T-helper 9 cell (primary cell): ENCODE measurements at places on chromosomes 2 and 18.

DNA sequence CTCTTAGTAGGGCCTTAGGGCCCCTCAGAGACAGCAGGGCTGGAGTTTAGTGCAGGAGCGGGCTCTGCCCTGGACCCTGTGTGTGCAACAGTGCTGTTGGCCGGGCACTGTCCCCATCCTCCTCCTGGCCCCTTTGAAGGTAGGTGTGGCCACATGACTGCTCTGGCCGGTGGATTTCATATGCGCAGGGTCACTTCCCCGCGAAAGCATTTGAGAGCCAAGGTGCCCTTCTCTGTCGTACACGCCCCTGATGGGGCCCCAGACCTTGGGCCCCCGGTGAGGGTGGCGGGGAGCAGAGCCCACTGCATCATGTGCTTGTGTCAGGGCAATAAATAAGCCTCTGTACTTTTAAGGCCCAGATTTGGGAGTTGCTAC is 15.5 kb downstream of the TMEM177 start:
- DNase-seq = no peak

GRCh38 chr2:215784371-215784783 is 229.0 kb downstream of the MREG start:
- DNase-seq = no peak

DNA sequence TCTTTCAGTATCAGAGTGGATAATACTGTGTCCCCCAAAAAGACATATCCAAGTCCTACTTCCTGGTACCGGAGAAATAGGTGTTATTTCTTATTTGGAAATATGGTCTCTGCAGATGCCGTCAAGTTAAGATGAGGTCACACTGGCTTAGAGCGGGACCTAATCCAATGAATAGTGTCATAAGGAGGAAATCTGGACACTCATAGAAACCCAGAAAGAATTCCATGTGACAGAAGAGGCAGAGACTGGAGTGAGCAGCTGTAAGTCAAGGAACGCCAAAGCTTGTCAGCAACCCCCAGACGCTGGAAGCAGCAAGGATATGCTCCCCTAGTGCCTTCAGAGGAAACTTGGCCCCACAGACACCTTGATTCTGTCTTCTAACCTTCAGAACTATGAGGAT is 69.8 kb downstream of the CCBE1 start:
- no peak for DNase-seq

GRCh38 chr2:159798376-159798725 is 343 bp upstream of the CD302 start:
- DNase-seq = no peak

DNA sequence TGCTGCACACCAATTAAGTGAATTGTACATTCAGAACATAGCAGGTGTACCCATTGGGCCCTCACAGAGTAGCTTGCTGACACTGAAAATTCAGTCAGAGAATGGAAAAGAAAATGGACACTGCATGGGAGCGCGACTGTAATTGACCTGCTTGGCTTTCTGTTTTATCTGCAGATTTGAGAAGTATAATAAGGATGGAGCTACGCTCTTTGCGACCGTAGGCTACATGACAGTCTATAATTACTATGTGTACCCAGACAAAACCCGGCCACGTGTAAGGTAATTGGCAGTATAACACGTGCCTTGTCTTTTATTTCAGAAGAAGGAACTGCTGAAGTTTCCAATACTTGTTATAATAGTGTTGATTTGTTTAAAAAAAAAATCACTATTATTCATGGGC is 33.5 kb upstream of the METAP1D start:
- DNase-seq = no peak

- DNase-seq = no peak
Observed at GRCh38 chr2:63926815-63927214, 85.1 kb downstream of the UGP2 start.

DNA sequence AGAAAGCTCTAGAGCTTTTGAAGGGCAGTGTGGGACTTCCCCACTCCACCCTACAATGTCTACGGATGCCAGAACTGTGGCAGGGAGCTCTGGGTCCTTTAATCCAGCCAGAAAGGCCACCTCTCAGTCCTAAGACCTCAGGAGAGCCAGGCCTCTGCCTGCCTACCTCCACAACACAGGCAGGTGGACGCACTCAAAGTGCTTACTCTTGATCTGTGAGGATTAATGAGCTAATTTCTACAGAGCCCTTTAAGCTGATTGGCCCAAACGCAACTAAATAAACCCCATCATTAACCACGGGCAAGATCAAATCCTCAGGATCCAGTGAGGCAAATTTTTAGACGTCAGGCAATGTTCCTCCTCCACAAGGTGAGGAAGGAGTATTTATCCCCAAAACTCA is 8.1 kb downstream of the STK39 start:
- no peak for DNase-seq

GRCh38 chr18:36889321-36889720 is 60.4 kb downstream of the KIAA1328 start:
- DNase-seq = no peak

- no peak for DNase-seq
Observed at GRCh38 chr2:134665727-134666506, 52.9 kb downstream of the TMEM163 start.

GRCh38 chr2:170155022-170155722 is 22.8 kb upstream of the MYO3B start:
- DNase-seq = no peak

- no peak for DNase-seq
Observed at GRCh38 chr18:44700652-44701051, 20.0 kb downstream of the SETBP1 start.

DNA sequence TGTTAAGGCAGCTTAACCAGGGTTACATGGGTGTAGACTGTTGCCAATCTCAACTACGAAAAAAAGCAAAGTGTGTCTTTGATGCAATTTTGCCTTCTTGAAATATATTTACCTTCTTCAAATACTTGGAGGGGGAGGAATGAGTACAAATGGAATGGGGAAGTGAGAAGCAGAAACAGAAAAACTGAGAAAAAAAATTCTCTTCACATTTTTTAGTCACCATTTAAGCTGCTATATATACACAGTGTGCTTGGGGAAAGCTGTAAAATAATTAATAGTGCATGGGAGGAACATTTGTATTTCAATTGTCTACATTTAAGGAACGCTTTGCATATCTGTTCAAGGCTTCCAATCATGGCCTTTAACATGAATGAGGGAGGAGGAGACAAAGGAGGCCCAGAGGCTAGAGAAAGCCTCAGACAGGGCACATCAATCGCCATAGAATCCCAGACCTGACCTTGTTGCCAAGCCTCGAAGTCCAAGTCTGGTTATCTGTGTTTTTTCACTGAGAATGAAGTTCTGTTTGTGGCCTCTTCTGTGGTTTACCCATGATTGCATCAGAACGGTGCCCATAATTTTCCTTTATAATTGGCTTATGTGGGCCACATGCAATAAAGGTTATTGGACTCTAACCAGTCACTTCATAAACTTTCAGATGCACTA is 158.6 kb downstream of the PIK3C3 start:
- no peak for DNase-seq

DNA sequence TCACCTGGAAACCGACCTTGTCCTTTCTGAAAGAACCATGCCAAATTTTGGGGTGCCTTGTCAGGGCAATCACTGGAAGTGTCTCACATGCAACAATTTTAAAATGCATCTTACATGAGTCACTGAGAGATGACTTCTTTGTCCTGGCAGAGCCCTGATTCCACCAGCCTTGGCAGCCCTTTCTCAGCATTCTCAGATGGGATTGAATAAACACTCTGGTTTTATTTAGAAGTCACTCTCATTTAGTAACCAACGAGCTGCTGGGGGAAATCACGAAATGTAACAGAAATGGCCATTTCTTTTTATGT is 3.8 kb upstream of the ATP8B1 start:
- DNase-seq = no peak

DNA sequence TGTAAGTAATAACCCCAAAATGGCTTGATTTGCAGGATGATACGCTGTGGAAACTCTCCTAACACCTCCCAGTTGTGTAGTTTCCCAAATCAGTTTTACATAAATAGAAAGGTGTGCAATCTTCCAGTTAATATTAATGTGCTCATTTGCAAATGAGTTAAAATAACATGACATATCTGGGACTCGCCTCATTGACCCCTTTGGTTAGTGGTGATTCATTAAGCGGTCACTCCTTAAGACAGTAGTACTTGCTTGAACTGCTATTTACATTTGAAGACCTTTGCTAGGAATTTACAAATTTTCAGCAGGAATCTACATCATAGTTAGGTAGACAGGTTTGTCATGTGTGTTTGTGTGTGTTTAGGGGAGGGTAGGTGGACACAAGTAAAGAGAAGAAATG is 1367.7 kb upstream of the CELF4 start:
- no peak for DNase-seq

- no peak for DNase-seq
Observed at GRCh38 chr2:189880832-189881492, 96.7 kb downstream of the PMS1 start.

DNA sequence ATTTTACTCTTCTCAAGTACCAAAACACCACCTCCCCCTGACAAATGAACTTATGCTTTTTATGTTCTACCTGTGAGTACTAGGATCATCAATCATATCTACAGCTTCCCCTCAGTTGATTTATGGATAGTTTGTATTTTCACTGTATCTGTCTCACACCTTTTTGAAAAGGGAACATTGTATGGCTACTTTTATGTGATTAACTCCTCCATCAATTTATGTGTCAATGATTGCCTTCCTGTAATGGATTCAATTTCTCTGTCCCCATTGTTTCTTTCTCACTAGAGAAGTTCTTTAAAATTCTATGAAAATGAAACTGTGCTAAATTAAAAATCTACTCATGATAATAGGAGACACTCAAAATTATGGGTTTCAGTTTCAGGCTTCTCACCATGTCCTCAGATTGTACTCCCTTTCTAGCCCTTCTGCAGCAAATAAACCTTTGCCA is 935.0 kb downstream of the TRIB2 start:
- no peak for DNase-seq

GRCh38 chr18:37156330-37156942 is 327.5 kb downstream of the KIAA1328 start:
- no peak for DNase-seq

DNA sequence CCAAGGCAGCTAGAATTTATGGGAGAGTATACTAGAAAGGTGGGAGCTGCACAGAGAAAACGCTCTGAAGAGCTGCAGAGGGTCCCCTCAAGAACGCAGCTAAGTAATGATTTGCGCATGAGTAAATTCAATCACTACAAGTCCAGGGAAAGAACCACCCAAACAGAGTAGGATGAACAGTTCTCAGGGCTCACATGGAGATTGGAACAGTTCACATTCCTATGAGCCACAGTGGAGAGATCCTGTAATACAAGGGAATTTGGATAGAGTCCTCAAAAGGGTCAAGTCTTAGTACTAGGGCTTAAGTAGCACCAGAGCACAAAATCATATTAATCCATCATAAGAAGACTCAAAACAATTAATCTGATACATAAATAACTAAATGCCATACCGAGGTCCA is 12.7 kb downstream of the OLA1 start:
- DNase-seq = no peak

GRCh38 chr18:20963027-20963426 is 148.6 kb downstream of the ROCK1 start:
- DNase-seq = no peak

DNA sequence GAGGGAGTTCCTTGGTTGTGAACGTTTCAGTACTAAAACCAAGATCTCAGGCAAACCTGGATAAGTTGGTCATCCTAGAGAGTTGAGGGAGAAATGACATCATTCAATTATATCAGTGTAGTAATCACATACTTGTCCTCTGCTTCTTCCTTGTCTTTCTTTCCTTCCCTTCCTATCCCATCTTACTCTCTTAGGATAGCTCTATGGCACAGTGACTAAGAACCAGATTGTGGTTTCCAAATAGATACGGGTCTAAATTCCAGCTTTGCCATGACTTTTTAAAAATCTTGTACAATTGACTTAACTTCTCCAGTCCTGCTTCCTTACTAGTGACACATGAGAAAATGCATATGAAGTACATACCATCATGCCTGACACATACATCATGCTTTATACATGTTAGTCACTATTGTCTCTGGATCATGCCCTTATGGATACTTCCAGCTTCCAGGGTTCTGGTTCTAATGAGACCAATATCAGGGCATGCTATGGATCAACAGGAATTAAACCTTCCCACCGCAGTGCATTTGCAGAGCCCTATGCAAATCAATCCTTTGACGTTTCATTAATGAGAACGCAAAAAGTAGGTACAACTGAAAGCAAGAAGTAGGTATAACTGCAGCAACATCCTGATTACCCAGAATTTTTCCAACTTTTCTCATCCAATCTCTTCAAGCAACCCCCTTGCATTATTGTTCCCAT is 168.0 kb upstream of the KLF7 start:
- no peak for DNase-seq

DNA sequence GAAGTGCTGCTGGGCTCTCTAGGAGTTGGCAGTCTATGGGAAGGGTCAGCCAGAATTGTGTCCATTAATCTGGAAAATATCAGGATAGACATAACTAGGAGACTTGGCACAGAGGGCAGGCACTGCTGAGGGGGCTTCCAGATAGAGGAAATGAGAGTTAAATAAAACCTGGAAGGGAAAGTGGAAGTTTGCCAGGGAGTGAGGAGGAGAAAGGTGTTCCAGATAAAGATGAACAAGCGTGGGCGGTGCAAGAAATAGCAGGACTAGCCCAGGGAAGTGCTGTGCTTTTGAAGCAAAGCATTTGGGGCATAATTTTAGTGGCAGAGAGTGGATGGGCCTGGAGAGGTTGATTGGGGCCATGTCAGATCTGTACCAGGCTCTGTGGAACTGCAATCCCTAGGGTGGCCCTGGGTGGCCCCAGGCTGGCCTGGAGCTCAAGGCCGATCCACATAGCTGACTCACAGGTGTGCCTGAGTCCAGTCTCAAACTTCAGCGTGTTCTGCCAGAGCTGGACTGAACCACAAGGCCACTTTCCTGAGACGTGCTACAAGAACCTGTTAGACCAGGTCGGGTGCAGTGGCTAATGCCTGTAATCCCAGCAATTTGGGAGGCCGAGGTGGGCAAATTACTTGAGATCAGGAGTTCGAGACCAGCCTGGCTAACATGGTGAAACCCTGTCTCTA is 26.9 kb downstream of the GALM start:
- no peak for DNase-seq

- DNase-seq = no peak
Observed at GRCh38 chr2:99340669-99341236, 3.6 kb downstream of the EIF5B start.

DNA sequence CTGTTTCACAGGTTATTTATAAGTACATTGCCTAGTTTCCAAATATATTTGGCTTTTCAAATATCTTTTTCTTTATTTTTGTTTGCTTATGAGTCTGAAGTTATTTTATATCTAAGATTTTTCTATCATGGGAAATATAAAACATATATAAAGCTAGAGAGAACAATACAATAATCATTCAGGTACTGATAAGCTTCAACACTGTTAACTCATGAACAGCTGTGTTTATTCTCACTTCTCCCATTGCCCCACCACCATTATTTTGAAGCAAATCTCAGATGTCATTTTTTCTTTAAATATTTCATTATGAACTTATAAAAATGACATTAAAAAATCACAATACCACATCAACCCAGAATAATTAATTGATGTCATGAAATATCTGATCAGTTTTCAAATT is 9.7 kb downstream of the CAMKMT start:
- no peak for DNase-seq

DNA sequence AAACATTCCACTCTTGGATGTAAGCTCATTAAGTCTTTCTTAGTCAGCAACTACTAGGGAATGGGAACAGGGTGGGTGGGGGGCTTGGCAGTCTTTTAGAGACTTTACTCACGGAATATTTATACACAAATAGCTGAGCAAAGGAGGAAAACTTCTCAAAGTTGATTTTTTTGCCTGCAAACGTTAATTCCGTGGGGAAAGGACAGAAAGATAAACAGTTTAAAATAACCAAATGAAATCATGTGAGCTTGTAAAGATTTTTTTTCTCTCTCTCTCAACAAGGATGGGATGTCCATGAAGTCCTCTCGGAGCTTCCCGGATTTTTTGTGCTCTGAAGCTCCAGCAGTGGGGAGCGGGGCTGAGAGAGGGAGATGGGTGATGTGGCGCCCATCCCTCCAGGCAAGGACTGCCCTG is 32.2 kb upstream of the MAT2A start:
- DNase-seq = no peak
